ENCODE measurements at places on chromosomes 16 and 17.
A peak's percentile ranks its signal among the peaks of the same experiment; 100 is the strongest.

DNA sequence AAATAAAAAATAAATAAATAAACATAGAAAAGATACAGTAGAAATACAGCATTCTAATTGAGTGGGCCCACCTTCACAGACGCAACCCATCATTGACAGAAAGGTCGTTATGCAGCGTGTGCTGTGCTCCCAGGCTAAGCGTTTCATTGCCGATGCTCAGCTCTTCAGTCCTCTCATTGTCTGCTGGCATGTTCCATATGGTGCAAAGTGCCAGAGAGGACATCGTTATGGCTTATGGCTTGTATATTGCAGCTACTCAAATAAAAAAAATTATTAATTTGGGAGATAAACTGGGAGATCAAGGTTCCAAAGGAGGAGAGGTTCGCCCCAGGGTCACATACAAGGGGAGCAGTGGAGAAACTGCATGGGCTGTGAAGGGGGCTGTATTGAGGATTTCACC, 11.3 kb upstream of the UBALD2 start:
- DNase-seq: no peak

DNA sequence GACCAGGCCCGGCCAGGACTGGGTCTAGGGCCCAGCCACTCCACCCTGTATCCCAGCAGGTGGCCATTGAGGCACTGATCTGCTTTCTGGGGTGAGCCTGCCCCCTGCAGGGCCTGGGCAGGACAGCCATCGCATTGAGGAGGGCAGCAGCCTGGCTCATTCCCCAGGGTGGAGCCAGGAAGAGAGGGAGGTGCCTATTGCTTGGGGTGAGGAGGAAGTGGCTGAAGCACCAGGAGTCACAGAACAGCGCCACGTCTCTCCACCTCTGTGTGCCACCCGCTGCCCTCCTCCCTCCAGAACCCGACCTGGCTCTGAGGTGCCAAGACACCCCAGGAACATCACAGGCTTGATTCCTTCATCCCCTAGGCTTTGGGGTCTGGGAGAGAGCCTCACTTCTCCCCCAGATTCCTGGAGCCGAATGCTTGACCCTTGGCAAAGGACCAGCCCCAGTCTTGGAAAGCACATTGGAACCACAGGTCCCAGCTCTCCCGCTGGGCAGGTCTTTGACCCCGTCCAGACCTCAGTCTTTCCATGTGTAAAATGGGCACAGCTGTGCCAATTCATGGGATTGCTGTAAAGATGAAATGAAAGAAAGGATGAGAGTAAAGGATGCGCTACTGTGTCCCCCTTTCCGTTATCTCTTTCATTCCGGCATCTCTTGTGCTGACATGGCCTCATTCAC, 7.2 kb upstream of the KRT36 start:
- DNase-seq: peak; percentile 44

- DNase-seq: no peak
Observed at GRCh38 chr16:80862160-80862705, 57.8 kb upstream of the CDYL2 start.

DNA sequence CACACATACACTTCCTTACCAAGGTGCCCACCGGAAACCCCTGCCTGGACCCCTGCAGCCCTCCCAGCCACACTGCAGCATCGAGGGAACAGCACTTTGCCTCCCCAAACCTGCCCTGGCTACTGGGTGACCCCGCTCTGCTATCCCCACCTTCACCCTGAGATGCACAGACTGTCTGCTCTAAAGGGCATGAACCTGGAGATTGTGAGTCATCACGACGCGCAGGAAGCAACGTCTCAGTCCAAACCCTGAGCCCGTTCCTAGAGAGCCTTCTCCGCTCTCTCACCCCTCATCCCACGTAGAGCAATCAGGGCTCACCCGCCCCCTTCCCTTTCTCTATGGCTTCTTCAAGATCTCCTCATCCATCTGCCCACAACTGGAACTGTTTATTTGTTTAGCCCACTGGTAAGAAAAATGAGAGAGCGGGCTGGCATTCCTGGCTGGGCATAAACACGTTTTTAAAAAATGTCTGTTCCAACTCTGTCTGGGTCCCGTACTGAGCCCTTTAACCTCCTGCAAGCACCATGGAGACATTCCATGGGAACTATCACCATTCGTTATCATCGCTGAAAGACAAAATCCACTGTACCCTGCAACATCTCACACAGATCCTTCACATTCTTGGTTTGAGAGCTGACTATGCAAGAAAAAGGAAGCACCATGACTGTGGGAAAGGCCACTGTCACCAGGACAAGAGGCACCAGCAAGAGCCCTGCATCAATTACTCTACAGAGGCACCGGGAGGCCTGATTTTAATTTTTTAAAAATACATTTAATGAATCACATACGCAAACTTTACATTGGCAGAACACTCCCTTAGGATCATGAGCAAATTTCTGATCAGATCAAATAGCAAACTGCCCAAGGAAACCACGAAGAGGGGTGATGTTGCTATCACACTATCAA, 28.2 kb downstream of the ZFHX3 start:
- DNase-seq: no peak

DNA sequence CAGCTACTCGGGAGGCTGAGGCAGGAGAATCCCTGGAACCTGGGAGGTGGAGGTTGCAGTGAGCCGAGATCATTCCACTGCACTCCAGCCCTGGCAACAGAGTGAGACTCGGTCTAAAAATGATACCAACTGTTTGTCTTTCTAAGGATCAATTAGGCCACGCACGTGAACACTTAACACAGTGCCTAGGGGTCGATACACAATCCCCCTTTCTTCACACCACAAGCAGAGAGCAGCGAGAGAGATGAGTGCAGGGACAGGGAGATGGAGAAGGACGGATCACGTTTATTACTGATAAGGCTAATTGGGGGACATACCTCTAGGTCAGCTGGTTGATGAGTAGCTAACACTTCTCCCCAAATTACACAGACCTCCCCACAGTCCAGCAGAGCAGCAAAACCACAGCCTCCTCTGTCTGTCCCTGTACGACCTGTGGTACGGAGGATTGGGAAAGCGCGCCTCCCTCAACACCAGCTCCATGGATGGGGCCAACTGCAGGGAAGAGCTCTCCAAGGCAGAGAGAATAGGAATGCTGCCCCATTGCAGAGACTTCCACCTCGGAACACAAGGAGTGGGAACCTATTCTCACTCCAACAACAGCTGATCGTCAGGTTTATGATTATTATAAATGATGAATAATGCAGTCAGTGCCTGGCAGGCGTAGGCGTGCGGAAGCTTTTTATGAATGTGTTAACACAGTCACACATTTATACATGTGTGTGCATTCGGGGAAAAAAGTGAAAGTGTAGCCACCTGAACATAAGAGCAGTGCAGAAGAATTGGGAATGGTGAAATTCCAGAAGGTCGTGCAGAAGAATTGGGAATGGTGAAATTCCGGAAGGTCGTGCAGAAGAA, 155.1 kb downstream of the C16orf95 start:
- DNase-seq: no peak

GRCh38 chr16:9092978-9093344, 1.5 kb downstream of the HAPSTR1 start:
- DNase-seq: no peak

Measured in fibroblast of skin of left biceps (primary cell).